ENCODE measurements at places on chromosomes 5 and 9.

- DNase-seq, result no peak
Measured at GRCh38 chr9:29976981-29977380, 2403.7 kb upstream of the C9orf72 start.

GRCh38 chr9:90927496-90927895 lies 125.9 kb downstream of the SYK start:
- no peak for DNase-seq

DNA sequence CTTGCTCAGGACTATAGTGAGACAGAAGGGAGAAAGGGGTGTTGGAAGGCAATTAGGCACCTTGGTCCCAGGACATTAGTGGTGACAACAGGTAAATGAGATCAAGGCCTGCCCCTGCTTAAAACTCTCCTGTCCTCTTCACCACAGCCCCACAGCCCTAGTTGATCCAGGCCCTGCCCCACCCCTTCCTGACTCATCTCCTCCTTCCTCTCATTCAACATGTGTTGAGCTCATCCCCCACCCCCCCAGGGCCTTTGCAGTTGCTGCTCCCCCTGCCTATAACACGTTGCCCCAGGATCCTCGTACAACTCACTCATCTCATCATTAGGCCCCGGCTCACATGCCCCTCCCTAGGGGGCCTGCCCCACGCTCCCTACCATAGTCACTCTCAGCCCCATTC lies 66.8 kb downstream of the TSPAN17 start:
- DNase-seq, result no peak

DNA sequence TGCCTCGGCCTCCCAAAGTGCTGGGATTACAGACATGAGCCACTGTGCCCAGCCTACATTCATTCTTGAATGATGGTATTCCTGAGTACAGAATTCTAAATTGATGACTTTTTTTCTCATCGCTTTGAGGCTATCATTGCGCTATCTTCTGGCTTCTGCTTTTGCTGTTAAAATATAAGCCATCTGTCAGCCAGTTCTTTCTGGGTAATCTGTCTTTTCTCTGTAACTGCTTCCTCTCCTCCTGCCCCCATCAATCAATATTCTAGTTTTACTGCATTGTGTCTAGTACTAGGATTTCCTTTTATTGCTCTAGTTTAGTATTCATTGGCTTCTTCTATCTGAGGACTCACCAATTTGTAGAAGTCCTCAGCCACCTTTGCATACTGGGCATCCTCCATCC lies 89.0 kb downstream of the PLPP1 start:
- no peak for DNase-seq

DNA sequence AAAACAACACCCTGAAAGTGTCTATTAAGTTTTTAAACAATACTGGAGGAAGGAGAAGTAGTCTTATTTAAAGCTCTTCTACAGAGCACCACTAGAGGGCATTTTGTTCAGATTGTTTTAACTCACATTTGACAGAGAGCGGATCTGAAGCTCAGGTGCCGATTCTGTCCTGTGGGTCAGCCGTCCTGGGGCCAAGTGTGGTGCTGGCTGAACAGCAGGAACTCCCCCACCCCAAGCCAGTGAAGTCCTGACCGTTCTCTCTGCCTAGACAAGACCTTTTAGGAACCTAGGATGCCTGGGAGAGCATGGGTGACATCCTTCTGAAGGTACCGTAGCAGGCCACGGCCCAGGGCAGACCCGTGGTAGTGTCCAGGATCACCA lies 3.9 kb downstream of the EXOC3 start:
- DNase-seq, result peak; percentile 43

GRCh38 chr9:117425566-117425965 lies 10.7 kb upstream of the ASTN2 start:
- DNase-seq, result no peak

GRCh38 chr5:100697970-100698369 lies 162.8 kb downstream of the FAM174A start:
- no peak for DNase-seq
